GM19239 (cell line): ENCODE measurements at places on chromosomes 3 and 15.

DNA sequence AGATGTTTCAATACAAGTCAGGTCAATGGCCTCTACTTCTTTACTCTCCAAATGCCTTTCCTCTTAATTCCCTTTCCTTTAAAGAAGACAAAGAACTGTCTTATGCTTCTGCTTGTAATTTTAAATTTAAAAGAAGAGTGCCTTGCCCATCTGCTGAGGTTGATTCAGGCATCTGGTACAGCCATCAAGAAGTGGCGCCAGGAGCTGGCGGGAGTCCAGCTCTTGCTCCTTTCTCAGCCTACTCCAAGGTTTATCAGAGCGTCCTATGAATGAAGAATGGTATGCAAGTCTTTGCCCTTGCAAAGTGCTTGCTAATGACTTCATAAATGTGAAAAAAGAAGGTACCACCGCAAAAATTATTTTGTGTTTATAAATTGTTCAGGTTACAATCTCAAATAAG is 294.6 kb upstream of the TGFBR2 start:
- DNase-seq = no peak

DNA sequence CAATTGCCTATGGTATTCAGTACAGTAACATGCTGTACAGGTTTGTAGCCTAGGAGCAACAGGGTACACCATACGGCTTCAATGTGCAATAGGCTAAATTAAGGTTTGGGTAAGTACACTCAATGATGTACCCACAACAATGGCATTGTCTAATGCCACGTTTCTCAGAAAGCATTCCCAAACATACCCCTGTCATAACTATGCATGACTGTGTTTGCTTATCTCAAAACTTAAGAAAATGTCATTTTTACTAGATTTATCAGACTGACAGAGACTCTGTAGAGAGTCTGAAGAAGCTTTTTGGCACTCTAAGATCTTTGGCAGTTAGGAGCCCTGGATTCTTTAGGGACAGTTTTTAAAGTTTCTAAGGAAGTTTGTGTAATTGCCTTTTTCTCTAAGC is 59.9 kb downstream of the MECOM start:
- DNase-seq = no peak

- no peak for DNase-seq
Measured at GRCh38 chr3:8589880-8590556, 54.6 kb downstream of the SSUH2 start.

- DNase-seq = no peak
Measured at GRCh38 chr3:151501923-151502632, 41.2 kb upstream of the IGSF10 start.

GRCh38 chr3:39435006-39435748 is 28.7 kb downstream of the RPSA start:
- no peak for DNase-seq

DNA sequence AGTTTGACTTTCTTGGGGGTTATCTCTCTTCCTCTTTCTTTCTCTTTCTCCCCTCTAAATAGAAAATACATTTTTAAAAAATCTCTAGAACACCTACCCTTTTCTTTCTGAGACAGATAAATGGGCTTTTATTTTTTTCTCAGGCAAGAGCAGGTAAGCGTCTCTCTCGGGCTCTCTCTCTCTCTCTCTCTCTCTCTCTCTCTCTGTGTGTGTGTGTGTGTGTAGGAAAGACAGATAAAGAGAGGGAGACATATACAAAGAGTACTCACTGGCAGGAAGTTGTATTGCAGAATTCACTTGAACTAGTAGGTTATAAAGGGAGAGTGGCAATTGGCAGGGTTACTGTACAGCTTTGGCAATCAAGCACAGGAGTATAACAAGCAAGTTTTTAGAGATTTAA is 118.1 kb upstream of the LSAMP start:
- no peak for DNase-seq

GRCh38 chr3:105093371-105094252 is 273.1 kb upstream of the ALCAM start:
- no peak for DNase-seq

DNA sequence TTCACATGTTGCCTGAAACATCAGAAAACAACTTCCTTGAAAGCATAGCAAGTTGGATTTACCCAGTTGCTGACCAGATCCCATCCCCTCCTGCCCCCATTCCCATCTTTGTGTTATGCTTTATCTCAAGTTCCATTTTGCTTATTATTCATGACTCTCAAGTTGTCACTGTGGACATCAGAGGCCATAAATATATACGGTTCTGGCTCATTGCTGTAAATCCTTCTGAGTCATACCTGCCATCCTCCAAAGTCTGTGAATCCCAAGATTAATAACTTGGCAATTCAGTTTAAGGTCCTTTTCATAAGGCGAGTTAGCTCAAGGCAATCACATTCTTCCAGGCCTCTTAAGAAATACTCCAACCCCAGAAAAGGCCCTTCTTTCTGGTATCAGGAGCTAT is 126.2 kb upstream of the C2CD4B start:
- no peak for DNase-seq

DNA sequence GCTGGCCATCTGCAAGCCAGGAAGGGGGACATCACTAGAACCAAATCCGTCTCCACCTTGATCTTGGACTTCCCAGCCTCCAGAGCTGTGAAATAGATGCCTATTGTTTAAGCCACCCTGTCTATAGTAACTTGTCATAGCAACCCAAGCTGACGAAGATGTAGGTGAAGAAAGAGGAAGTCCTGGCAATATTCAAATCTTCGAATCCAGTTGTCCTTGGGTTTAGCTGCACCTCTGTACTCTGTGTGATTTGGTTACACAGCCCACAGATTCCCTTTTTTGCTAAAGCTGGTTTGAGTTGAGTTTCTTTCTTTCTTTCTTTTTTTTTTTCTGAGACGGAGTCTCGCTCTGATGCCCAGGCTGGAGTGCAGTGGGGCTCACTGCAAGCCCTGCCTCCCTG is 68.0 kb upstream of the XCR1 start:
- DNase-seq = no peak

DNA sequence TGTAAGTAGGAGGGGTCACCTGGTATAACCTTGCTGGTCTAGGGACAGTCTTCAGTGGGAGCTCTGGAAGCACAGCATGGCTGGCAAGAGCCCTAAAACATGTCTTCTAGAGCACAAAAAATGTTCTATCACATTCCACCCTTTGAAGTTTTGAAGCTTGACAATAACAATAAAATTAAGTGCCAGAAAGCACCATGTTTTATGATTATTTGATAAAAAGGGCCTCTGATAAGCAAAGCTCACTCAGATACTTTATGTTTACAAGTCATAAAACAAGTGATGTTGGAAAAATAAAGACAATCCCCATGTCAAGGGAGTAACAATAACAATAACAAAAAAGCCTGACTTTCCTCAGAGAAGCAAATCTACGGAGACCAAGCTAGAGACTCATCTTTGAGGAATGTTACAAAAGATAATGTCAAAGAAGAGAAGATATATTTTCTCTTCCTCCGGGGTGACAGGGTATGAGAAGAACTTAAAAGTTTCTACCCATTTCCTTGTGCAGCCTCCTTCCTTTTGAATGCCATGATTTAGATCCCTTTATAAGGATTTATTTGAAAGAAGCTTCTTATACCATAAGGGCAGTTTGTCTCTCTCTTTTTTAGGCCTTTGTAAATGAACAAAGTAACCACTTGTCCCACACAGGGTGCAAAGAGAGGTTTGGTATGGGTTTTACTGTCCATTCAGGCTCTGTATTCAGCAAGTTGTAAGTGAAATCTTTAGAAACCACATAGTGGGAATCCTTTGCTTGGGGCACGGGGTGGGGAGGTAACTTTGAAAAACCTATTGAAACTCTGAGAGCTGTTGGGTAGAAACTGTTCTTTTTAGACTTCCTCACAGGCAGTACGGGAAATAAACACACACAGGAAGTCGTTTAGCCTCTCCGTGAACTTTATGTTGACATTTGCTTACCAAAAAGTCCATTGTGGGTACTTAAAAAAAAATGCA is 109.6 kb upstream of the RBMS3 start:
- no peak for DNase-seq

- DNase-seq = no peak
Measured at GRCh38 chr3:143241481-143241951, 121.9 kb downstream of the CHST2 start.

GRCh38 chr3:72341920-72342319 is 506.3 kb downstream of the SHQ1 start:
- DNase-seq = no peak

DNA sequence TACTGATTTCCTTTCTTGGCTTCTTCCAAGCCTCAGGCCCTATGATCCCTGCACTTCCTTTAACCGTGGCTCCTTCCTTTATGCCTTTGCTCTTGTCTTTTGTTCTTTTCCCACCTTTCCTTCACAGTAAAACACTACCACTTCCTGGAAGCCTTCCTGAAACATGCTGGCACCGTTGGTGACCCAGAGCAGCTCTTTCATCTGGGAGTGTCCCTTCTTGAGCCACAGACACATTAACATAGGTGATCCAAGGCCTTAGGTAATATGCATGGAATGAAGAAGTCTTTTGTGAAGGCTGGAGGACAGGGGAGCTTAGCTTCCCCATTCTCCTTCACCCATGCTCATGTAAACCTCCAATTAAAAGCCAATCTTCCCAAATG is 39.4 kb downstream of the AMOTL2 start:
- DNase-seq = no peak

DNA sequence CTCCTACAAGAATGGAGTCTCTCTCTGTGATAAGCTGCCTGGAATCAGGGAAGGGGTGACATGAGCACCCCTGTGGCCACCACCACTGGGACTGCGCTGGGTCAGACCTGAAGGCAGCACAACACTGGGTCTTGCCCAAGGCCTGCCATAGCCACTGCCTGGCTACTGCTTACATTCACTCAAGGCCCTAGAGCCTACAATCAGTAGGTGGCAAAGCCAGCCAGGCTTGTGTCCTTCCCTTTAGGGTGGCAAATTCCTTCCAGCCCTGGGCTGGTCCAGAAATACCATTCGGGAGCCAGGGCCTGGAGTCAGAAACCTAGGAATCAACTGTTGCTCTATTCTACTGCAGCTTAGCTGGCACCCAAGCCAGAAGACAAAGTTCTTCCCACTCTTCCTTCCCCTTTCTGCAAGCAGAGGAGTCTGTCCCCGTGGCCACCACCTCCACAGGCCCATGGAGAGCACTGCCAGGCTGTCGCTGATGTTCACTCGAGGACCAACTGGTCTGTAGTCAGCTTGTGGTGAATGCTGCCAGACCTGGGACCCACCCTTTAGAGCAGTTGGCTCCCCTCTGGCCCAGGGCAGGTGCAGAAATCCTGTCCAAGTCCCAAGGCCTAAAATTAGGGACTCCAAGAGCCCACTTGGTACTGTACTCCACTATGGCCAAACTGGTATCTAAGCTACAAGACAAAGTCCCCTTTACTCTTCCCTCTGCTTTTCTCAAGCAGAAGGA is 307.4 kb downstream of the THSD4 start:
- no peak for DNase-seq

DNA sequence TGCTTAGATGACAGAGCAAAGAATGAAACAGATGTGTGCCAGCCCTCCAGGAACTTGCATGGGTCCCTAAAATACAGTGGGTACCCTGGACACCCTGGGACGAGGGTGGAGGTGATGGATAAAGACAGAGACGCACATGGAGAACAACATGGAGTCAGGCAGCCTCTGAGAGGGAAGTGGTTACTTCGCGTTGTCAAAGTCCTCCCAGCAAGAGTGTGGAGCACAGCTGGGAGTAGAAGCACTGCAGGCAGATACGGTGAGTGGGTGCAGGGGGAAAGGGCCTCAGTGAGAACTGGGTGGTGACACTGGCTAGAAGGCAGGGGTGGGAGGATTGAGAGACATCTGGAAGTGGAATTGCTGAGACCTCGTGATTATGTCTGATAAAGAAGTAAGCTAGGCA is 70.8 kb upstream of the PRR20G start:
- DNase-seq = no peak

DNA sequence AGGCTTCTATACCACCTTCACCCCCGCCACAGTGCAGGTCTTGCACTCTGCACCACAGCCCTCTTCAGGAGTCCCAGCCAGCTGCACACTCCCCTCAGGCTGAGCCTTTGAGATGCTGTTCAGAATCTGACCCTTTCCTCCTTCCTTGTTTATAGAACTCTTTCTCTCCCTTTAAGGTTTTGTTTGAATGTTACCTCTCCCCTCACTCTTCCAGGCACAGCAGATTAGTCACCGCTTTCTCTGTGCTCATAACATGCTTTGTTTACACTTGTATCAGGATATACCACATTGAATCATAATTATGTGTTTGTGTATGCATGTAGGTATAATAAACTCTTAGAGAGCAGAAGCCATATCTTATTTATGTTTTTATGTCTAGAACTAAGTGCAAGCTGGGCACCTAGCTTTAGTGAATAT is 168.4 kb upstream of the BCL6 start:
- DNase-seq = no peak
